Midbrain (tissue), 1 donor: ENCODE measurements at places on chromosomes 11 and 22.
A peak's percentile ranks its signal among the peaks of the same experiment; 100 is the strongest.

GRCh38 chr11:14373941-14374646 lies 15.1 kb upstream of the RRAS2 start:
- no peak for DNase-seq

- DNase-seq = no peak
Observed at GRCh38 chr11:69928121-69928520, 108.9 kb upstream of the FGF3 start.

DNA sequence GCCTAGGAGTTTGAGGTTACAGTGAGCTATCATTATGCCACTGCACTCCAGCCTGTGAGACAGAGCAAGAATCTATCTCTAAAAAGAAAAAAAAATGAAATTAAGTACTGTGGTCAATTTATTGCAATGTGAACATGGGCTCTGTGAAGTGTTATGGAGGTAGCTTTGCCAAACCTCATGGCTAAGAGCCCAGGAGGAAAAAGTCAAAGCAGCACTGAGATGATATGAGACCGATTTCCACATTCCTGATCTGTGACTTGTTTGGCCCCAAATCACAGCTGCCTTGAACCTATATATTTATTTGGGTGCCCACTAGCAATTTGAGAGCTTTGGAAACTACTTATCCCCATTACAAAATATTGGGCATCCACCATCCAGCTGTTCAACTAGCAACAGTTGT lies 29.8 kb upstream of the TMEM135 start:
- no peak for DNase-seq

GRCh38 chr22:48645766-48646165 lies 1181.9 kb downstream of the BRD1 start:
- no peak for DNase-seq

GRCh38 chr11:102807921-102808320 lies 10.0 kb upstream of the MMP1 start:
- no peak for DNase-seq

DNA sequence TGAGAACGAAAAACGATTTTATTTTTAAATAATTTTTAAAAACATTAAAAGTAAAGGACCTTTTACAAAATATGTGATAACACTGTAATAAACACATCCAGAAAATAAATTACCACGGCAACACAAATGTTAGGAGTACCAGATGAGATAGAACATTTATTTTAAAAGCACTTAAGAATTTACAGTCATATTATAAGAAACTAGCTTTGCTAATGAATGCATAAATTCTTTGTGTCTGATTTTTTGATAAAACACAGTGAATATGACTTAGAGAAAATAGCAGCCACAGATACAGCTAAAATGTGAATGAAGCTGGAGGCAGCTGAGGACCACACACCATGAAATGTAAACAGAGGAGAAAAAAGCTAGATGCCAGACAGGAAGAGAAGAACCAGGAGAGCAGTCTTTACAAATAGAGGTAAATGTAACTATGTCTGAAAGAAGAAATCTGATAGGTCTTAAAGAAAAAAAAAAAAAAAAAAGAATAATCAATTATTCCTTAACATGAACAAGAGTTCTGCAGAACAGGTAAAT lies 14.6 kb downstream of the CCDC34 start:
- no peak for DNase-seq

DNA sequence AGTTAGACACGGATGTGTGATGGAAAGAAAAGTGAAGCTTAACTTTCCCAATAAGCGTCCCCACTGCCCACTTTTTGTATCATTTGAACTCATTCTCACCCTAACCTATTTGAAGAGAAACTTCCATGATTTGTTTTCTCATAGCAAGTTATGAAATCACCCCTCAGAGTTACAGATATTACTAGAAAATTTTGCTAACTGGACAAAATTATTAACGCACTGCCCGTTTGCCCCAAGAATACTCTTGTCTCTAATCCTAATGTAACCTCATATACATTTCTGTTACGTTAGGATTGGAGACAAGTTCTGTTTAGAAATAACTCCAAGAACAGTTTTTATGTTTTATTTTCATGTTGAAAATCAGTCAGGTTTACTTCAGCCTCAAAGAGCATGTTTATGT lies 25.5 kb downstream of the TOM1 start:
- DNase-seq = no peak

DNA sequence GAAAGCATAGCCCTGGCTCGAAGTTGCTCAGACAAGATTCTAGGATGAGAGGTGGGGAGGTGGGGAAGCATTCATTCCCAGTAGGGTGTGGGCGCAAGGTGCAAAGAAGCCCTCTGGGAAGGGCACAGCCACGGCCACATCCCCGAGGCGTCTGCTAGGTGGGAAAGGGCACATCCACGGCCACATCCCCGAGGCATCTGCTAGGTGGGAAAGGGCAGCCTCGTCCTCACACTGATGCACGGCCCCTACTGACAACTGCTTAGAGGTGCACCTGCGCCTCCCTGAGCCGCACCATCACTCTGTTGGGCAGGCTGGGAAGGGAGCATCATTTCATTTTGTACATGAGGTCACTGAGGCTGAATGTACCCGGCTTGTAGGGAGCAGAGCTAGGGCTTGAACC lies 94.6 kb upstream of the PITPNB start:
- DNase-seq = no peak

- DNase-seq = no peak
Observed at GRCh38 chr22:49492308-49492707, 335.4 kb downstream of the BRD1 start.

DNA sequence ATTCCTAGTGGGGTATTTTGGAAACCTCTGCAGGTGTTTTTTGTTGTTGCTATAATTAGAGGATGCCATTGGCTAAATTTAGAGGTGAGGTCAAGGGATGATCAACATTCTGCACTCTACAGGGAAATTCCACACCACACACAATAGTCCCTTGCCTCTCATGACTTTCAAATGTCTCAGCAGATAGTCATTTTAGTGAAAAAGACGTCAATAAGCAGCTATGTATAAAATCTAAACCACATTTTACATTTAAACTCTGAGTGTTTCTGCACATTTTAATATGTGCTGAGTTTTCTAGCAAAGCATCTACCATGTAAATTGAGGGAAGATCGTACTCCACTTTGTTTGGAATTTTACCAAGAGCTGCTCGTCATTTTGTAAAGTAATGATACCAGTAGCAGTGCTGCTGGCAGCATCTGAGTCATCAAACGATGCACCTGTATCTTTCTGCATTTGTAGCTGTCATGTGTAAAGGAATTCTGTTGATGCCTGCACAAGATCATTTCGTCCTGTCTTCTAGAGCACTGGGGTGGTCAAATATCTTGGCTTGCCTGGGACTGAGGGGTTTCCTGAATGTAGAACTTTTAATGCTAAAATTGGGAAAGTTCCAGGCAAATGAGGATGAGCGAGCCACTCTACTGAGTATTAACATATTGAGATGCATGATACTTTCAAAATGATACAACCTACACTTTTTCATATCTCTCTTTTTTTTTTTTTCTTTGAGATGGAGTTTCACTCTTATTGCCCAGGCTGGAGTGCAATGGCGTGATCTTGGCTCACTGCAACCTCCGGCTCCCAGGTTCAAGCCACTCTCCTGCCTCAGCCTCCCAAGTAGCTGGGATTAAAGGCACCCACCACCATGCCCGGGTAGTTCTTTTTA lies 414.5 kb upstream of the SYN3 start:
- no peak for DNase-seq

DNA sequence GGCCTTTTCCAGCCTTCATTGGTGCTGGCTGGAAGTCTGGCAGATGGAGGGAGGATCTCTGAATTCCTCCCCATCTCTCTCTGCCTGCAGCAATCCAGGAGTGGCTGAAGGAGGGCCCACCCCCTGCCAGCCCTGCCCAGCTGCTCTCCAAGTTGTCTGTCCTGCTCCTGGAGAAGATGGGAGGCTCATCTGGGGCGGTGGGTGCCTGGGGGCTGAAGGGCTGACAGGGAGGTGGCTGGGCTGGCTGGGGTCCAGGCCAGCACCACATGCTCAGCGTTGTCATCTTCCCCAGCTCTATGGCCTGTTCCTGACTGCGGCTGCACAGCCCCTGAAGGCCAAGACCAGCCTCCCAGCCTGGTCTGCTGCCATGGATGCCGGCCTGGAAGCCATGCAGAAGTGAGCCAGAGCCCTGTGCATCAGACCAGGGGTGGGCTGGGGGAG lies 12.2 kb downstream of the TKFC start:
- DNase-seq = no peak

- DNase-seq = no peak
Observed at GRCh38 chr11:102733232-102733875, 8.6 kb upstream of the MMP8 start.

GRCh38 chr22:26109686-26110315 lies 59.5 kb upstream of the SEZ6L start:
- no peak for DNase-seq

DNA sequence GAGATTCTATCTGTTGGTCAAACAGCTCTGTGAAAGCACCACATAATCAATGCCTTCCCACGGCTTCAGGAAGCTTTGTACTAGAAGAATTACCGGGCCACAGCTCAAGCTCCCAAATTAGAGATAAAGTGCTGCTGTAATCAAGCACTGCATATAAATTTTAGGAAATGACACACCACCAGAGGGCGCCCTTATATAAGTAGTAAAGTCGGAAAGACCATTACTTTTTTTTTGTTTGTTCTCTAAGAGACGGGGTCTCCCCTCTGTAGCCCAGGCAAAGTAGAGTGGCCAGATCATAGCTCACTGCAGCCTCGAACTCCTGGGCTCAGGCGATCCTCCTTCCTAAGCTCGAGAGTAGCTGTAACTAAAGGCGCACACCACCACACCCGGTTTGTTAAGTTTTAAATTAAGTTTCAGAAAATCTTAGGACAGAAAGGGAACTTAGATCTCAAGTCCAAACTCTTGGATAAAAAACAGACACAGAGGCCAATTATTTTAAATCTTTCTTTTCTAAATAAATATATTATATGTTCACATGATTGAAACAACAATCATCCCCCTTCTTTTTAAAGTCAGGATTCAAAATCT lies 32.6 kb downstream of the PRCP start:
- peak; percentile 87 for DNase-seq

DNA sequence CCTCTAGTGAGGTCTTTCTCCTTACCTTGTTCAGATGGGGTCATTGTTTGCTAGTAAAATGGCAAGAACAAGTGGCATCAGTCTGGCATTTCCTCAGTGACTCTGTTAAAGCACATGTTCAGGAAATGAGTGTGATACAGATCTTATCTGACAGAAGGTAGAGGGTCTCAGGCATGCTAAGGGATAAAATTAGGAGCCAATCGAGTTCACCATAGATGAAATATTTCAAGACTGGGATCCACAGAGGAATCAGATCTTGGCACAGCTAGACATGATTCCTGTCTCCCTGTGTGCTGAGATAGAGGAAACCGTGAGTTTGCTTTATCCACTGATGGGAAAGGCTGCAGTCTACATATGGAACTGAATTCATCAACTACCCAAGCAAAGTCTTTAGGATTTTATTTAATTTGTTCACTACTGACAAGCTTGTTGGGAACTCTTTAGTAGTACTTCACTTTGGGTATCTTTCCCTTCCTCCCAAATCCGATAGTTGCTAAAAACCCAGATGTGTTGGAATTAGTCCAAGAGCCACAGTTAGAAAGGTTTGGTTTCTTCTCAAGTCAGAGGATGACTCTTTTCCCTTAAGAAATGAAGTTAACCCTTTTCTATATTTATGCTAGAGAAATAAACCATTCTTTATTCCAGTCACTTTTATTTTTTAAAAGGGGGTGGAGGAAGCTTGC lies 18.4 kb downstream of the FAM118B start:
- no peak for DNase-seq

DNA sequence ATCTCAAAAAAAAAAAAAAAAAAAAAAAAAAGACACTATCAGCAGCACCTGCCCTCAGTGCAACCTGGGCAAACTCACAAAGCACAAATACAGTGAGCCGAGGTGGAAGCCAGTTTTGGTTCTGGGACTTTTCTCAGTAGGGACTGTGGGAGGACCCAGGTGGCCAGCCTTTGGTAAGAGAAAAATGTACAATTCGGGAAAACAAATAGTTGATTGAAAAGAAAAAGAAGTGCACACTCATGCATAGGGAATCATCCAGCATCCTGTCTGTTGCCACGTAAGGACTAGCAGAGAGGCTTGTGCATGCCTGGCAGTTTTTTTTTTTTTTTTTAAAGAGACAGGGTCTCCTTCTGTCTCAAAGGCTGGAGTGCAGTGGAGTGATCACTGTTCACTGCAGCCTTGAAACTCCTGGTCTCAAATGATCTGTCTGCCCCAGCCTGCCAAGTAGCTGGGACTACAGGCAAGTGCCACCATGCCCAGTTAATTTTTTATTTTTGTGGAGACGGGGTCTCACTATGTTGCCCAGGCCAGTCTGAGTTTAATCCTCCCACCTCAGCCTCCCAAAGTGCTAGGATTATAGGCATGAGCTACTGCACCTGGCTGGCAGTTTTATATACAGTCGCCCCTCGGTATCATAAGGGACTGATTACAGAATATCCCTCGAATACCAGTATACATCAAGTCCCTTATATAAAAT lies 36.7 kb downstream of the TPST2 start:
- no peak for DNase-seq
